ENCODE measurements at places on chromosomes 11 and 22.

DNA sequence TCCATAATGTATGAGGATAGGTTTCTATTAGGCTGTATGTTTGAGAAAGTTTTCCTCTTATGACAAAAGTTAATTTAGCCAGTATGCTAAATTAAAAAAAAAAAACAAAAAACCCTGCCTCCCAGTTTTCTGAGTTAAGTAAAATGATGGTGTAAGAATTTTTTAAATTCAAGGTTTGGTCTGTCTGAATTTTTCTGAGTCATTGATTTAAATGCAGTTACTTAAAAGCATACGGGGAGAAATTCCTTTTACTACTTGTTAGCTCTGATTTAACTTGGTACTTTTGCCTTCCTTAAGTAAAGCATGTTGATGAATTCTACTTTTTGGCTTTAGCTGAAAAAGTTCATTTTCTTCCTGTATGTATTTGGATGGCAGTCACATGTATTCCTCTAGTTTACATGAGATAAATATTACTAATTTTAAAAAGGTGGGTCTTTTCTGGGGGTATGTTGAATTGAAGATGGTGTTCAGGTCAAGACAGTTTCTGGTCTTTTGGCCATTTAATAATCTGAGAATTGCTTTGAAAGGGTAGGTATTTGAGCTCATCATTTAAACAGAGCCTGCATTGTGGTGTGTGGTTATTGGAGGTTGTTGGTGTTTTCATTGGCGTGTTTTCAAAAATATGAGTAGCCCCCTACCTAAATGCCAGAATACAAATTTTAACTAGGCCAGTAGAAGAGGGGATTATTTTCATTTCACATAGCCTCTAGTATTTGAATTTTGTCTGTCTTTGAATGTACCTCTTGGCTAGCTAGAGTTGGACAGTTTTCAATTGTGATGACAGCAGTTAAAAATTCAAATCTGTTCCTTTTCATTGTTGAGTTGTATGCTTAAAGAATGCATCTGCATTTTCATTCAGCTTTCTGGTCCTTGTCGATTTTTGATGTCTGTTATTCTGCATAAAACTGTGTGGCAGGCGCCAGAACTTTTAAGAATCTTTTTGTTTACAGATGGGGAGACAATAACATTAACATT lies 64.7 kb downstream of the MTMR3 start:
- DNase-seq = no peak

GRCh38 chr11:30452114-30452513 lies 129.2 kb downstream of the ARL14EP start:
- no peak for DNase-seq

DNA sequence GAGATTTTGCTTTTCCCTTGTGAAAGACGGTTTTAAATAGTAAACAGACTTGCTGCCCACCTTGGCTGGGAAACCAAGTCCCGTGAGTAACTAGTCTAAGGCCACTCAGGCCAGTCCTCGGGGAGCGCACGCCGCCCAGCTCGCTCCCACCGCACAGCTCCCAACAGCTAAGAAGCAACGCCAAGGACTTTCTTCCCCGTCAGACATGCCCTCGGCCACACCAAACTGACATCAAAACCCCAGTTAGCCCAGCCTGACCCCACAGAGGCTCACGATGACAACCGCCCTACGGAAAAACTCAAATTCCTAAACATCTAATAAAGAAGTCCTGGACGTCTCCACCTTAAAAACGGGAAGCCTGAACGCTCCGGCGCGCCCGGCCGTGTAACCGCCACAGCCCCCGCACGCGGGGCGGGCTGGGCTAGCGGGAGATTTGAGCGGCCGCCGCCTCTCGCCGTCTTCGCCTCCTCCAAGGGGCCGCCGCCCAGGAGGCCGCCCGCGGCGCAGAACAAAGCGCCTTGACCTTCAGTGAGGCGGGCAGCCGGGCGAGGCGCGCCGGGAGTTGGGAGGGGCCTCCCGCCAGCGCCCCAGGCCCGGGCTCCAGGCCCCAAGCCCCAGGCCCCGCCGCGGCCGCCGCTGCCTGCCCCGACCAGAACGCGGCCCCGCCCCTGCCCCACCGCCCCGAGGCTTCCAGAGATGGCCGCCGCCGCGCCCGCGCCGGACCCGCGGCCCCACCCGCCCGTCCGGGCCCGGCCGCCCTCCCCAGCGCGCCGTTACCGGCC lies 486 bp downstream of the NAP1L4 start:
- DNase-seq = peak; percentile 86

- peak; percentile 51 for DNase-seq
Observed at GRCh38 chr11:102577182-102577581, 46.6 kb upstream of the MMP7 start.

GRCh38 chr22:27073601-27074425 lies 416.4 kb downstream of the MIAT start:
- no peak for DNase-seq

GRCh38 chr11:64078284-64078683 lies 42.6 kb downstream of the FLRT1 start:
- no peak for DNase-seq

- no peak for DNase-seq
Observed at GRCh38 chr11:105589346-105589745, 20.5 kb upstream of the GRIA4 start.

GRCh38 chr11:1445741-1446445 lies 40.7 kb downstream of the MOB2 start:
- no peak for DNase-seq

- DNase-seq = no peak
Observed at GRCh38 chr11:1041936-1042608, 5.6 kb upstream of the MUC6 start.

GRCh38 chr22:40345271-40345670 lies 1.0 kb upstream of the ADSL start:
- no peak for DNase-seq

DNA sequence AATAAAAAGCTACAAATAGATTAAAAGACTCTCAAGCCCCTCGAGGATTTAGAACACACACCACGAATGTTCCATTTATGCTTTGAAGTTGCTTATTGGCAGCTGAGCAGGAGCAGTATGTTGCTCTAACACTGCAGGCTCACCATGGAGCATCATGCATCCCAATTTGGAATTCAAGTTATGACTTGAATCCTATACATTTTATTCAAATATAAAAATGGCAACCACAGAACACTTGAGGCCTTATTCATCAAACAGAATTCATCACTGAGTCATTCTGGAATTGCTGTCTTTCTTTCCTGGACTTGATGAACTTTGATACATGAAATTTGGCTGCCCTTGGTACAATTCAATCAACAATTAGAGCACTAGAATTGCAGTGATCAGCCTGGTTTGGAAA lies 24.5 kb upstream of the BLID start:
- no peak for DNase-seq

DNA sequence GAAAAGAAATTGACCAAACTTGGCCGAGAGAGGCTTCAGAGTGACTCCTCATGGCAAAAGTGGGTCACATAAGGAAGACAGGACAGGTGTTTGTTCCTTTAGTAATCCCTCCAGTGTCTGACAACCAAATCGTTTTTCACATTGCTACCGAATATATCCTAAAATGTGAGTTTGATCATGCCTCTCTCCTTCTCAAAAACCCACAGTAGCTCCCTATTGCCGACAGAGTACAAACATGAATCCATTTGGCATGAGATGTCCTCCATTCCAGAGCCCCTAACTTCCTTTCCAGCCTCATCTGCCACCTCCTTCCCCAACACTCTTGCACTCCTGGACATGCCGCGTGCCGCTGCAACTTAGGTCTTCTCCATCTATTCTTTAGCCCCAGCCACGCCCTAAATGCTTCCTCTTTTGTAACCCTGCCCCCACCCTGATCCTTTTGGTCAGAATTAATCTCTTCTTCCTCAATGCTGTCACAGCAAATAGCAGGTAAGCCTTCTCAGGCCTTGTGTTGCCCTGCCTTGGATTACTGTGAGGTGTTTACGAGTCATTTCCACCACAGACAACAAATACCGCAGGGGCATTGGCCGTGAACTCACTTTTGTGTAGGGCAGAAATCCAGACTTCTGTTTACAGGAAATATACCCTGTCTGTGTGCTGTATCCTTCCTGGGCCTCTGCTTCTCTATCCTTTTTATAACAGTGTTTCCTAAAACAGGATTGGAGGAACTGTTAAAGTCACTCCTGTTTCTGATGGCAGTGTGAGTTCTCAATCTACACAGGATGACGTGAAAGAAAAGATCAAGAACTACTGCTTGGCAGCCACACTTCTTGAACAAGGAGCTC lies 66.0 kb upstream of the FTH1 start:
- DNase-seq = no peak

GRCh38 chr11:1655168-1656060 lies 25.8 kb downstream of the KRTAP5-5 start:
- DNase-seq = no peak

GRCh38 chr11:22677153-22677903 lies 10.9 kb downstream of the GAS2 start:
- DNase-seq = no peak

- peak; percentile 81 for DNase-seq
Observed at GRCh38 chr22:37818409-37819104, 4.6 kb upstream of the GALR3 start.

DNA sequence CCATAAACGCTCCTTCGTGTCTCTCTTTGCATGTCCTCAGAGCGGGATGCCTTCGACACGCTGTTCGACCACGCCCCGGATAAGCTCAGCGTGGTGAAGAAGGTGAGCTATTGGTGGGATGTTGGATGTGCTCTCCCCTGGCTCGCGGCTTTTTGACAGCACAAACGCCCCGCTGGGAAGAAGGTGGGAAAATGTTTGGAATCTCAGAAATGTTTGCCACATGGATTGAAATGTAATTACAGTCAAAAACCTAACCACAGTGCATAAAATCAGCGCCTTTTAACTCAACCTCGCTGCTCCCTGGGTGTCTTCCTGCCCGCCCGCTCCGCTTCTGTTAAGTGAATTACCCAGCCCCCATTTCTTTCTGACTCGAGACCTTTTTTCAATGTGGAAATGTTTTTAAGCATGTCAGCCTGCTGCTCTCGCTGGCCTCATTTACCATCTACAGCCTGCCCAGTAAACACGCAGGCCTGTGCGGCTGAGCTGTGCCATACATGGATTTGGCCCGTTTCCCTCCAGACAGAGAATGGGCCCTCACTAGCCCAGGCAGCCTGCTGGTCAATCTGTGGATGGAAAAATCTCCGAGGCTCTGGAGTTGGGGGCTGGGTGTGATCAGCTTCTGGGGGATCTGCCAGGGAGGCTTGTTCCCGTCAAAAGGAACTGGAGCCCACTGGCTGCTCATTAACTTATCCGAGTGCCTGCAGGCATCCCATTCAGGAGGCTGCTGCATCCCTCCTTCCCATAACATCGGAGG lies 32.7 kb upstream of the PARVG start:
- DNase-seq = no peak

- no peak for DNase-seq
Observed at GRCh38 chr11:36743039-36743438, 145.0 kb upstream of the RAG2 start.

GRCh38 chr11:10459029-10459970 lies 4.2 kb downstream of the AMPD3 start:
- DNase-seq = peak; percentile 93

DNA sequence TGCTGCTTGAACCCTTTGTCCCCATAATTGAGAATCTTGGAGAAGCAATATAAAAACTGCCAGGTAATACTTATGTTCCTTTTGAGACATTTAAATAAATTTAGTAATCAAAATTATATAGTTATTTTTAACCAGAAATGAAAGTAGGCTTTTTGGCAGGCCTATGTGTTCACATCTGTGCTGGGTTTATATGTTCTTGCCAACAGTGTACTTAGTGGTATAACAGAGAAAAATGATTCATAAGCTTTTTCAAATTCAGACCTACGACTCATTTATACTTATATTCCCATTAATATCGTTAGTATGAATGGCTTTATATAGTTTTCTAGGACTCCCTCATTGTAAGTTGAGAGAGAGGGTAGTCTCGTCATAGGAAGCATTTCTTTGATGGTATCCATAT lies 79.0 kb downstream of the DDX10 start:
- DNase-seq = no peak

- DNase-seq = no peak
Observed at GRCh38 chr11:94924612-94925011, 48.7 kb downstream of the CWC15 start.

GRCh38 chr11:107928046-107928766 lies at the start of gene RAB39A:
TSS of gene RAB39A (plus strand) at chr11:107928448. CDS start at chr11:107928569, 121 bp downstream.
- peak; percentile 98 for DNase-seq

- peak; percentile 72 for DNase-seq
Observed at GRCh38 chr11:121194731-121195596, 93.9 kb downstream of the TECTA start.

DNA sequence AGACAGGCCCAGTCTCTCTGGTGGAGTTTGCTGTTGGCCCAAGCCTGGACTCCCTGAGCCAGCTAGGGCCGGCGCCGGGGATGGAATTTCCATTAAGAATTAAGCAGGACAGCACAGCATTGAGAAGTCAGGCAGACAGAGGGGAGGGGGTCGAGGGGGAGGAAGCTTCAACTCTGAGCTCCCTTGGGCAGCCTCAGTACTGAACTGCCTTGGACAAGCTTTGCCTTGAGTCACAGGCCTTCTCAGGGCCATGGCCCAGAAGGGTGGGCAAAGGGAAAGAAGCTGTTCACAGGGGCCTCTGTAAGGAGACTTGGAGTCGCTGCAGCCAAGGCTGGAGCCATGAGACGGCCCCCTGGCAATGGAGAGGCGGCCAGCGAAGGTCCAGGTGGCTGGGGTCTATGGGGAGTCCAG lies 2.6 kb upstream of the INSC start:
- DNase-seq = no peak

DNA sequence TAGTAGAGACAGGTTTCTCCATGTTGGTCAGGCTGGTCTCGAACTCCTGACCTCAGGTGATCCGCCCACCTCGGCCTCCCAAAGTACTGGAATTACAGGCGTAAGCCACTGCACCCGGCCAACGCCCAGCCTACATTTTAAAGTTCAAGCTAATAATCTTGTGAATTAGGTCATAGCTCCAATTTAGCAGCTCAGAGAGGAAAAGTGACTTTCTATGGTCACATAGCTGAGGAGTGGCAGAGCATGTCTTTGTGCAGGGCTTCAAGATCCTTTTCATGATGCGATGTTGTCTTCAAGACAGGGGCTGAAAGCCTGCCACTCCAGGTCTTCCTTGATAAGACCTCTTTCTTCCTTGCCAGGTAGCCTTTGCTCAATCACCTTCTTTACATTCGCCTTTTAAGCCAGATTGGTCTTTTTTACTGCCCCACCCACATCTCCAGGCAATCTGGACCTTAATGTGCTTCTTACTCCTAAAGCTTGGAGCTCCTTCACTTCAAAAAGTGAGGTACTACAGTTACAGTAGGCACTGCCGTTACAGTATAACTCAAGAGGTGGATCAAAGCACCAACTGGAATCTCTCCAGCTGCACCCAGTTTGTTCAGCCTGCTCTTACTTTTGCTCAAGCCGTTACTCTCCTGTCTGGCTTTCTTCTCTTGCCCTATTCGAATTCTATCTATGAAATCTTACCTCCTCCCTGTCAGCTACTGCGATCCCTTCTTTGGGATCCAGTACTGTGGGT lies 18.2 kb downstream of the YWHAH start:
- no peak for DNase-seq

GRCh38 chr11:109971184-109971523 lies 122.0 kb upstream of the ZC3H12C start:
- DNase-seq = peak; percentile 68

All from suppressor macrophage (primary cell).